Activated T-helper 9 cell treated with anti-CD3 and anti-CD28 coated beads, Interleukin-2, amount 50 U/mL, for 16 hours (primary cell): ENCODE measurements at places on chromosomes 2 and 18.

- DNase-seq: peak; percentile 7
These were observed at the start of gene KCNK3 for GRCh38 chr2:26692279-26692896. TSS of gene KCNK3 (plus strand) at chr2:26692722. CDS start at chr2:26692876, 154 bp downstream.

- no peak for DNase-seq
These were observed 137.3 kb downstream of the SETBP1 start for GRCh38 chr18:44817831-44818473.

GRCh38 chr2:165472922-165473321 lies 3.4 kb downstream of the CSRNP3 start:
- DNase-seq: no peak

DNA sequence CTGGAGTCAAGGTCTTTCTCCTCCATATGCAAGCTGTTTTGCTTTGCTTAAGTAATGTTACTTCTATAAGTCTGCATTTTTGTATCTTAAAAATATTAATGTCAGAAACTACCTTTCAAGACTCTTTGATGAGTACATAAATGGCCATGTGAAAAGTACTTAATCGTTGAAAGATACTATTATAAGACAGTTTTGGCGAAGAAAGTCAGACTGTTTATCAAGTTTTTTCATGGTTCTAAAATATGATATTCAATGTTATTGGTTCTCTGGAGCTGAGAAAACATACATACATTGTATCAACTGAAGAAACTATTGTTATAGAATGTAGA lies 25.1 kb downstream of the FBXO48 start:
- no peak for DNase-seq

GRCh38 chr2:22055784-22056620 lies 932.2 kb downstream of the TDRD15 start:
- DNase-seq: no peak

DNA sequence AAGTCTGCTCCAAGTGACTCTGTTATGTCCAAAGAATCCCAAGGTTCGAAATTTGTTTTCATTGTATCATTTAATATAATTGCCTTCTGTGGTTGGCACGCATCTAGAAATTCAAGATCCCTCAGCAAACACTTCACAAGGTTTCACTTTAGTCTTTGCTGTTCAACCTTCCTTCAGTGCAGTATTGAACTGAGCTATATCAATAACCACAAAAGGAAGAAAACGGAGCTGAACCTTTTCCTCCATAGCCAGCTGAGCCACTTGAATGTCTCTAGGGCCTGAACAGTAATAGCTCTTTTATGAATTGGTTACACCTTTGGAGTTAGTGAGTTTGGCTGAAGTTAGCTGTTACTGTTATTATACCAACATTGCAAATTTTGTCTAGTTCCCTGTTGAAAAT lies 357.7 kb upstream of the HNRNPA3 start:
- no peak for DNase-seq

DNA sequence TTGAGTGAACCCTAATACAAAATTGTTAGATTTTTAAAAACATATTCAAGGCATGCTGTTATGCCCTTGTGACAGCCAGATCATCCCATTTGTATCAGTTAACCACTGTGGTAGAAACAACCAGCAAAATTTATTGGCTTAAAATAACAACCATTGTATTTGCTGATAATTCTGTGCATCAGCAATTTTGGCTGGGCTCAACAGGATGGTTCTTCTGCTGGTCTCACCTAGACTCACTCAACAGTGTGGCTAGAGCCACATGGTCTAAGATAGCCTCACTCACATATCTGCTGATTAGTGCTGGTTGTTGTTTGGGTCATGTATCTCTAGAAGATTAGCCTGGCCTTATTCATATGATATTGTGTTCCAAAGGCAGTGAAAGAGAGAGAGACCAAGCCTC lies 160.1 kb upstream of the GATA6 start:
- DNase-seq: no peak

DNA sequence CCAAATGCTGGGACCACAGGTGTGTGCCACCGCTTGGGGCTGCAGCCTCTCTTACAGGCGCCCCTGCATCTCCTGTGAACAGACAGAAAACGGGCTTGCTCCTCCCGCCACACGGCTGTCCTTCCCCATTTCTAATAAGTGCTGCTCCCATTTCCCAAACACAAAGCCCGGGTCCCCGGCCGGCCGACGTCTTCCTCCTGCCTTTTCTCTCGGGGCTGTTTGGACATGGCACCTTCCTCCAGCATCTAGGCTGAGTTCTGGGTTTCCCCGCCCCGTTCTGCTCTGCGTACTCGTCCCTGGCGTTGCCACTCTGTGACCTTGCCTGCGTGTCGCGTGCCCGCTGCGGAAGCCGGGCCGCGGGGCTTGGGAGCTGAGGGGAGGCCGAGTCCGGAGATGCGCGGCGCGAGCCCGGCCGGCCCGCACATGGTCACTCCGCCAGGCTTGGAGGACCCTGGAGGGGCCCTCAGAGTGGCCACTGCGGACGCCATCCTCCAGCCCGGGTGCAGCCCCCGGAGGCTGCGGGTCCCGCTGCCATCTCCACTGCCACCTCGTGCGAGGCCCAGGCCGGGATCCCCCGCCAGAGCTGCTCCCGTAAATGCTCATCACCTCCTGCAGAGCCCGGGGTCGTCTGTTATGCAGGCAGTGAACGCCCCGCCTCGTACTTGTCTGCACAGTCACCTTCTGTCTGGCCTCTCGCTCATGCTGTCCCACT lies 26.3 kb downstream of the PRELID3A start:
- DNase-seq: no peak

DNA sequence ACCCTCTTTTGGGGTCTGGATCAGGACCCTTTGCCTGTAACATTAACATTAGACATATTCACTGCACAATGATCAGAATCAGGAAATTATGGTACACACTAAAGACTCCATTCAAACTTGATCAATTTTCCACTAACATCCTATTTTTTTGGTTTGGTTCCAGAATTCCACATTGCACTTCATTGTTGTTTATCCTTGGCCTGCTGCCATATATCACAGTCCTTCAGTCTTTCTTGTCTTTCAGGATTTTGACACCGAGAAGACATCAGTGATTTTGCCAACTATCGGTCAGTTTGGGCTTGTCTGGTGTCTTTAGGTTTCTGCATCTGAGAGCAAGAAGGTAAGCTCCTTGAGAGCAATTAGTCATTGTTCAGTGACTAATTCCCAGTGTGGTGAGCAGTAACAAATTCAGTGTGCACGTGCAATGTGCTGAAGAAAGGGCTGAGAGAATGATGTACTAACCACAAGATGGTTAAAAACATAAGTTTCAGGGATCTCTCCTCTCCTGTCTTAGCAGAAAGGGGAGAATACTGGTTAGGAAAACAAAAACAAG lies 23.5 kb downstream of the MARCHF4 start:
- no peak for DNase-seq

DNA sequence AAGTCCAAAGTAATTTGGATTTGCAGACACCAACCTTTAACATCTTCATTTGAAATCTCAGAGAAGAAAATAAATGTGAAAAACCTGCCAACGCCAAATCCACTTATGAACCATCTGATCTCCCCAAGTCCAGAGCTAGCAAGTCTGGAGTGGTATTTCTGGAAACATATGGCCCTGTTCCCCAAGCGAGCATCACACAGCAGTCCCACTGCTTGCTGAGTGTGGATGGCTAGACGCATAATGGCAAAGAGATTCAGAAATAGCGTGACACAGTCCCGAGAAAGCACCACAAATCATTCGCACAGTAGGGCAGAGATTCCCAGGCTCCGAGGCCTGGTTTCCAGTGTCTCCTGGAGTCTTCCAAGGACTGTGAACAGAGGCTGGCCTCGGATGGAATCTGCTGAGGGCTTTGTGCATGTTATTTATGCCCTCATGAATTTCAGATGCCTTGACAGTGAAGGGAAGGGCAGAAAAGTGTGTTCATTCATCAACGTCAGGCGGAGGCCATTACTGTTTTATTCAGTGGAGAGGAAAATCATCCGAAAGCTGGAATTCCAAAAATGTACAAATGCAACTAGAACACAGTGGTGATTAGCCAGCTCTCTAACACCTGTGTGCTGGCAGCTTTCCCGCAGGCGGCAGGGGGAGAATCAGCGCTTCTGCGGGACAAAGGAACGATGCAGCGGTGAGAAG lies 417.0 kb downstream of the EIPR1 start:
- DNase-seq: no peak
